ENCODE measurements at places on chromosomes 5 and 9. TPM values are rescaled to one million over a fixed set of nuclear protein-coding genes. Genes with fewer than 3 reads are reported as not detected.

DNA sequence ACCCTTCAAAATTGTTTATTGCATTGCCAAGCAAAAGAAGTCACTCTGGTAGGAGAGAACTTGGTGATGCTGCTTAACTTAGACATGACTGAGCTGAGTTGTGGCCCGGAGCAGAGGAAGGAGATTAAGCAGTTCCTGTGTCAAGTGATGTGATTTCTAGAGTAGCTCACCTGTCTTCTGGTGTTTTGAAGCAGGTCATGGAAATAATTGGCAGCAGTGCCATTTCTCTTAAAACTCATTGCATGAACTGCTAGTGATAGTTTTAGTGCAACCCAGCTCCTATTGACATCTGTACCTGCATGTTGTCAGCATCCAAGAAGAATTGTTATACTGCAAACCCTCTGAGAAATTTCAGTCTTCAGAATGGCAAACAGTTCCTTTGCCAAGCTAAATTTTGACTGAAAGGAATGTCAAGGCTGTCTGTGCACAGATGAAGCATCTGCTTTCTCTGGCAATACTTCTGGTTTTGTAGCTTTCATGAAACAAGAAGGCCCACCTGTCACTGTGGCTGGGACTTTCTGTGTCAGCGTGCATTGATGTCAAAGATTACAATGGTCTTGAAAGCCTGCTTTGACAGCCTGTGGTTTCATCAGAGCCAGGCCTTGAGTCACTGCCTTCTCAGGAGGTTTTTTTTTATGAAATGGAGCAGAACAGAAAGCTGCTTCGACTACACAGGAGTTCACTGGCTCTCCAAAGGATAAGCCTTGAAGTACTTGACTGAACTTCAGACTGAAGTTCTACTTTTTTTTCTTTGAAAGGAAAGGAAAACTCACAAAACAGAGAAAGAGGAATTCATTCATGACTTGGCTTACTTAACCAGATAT is 90.6 kb downstream of the RALGPS1 start:
- DNase-seq, result no peak
- H3K4me3 ChIP-seq, result no peak overlapping the region
- H3K27ac ChIP-seq, result no peak overlapping the region
- H3K27me3 ChIP-seq, result no peaks in the 10 kb centered on the region
- H3K4me1 ChIP-seq, result no peaks in the 10 kb centered on the region
- H3K36me3 ChIP-seq, result no peaks in the 10 kb centered on the region

DNA sequence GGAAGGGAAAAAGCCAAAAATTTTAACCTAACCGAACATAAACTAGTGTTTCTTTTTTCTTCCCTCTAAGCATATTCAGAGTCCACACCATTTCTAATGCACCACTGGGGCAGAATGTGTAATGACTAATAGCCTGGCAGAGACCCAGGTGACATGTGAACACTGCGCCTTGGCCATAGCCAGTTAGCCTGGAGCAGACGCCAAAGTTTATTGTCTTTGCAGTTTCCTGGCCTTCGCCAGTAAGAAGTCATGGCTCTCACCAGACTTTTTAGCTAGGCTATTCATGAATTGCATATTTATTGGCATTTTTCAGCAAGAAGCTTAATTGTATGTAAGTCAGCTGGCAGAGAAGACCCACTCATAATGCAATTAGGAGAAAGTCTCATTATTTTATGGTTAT is 182.8 kb upstream of the SLC27A6 start:
- H3K4me1 ChIP-seq, result no peaks in the 10 kb centered on the region
- H3K27me3 ChIP-seq, result no peaks in the 10 kb centered on the region
- H3K27ac ChIP-seq, result no peak overlapping the region
- DNase-seq, result no peak

DNA sequence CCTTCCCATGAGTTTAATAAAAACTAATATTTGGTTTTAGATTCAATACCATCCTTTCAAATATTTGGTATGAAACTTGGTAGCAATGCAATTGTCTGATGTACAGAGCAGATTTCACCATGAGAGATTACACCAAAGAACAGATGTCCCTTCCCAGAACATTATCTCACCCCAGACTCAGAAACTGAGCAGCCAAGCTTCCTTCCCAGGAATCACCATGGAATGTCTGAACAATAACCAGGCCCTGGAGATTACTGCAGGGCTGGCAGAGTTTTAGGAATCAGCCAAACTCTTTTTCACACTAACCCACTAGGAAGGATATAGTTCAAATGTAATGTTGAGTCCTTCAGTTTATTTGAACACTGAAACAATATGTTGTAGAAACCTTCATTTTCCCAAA is 23.9 kb downstream of the CLTA start:
- no peak for DNase-seq
- no peak overlapping the region for H3K27ac ChIP-seq
- no peaks in the 10 kb centered on the region for H3K4me1 ChIP-seq
- H3K4me3 ChIP-seq, result no peak overlapping the region
- no peaks in the 10 kb centered on the region for H3K27me3 ChIP-seq

DNA sequence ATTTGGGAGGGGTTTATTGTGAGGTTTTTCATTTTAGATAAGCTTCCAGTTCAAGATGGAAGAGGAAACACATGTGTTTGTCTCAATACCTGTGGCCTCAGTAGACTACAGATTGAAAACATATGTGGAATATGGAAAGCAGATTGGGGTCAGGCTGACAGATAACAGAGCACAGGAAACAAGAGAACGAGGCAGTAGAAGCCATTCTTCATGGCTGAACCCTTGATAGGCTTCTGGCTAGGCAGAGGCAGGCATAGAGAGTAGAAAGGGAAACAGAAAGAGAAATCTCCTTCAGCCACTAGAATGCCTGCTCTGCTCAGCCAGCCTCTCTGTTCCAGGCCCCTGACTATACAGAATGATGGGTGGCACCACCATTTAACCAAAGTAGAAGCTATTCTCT is 152.5 kb downstream of the MUSK start:
- no peak overlapping the region for H3K4me3 ChIP-seq
- H3K27me3 ChIP-seq, result no peaks in the 10 kb centered on the region
- no peak overlapping the region for H3K27ac ChIP-seq
- H3K4me1 ChIP-seq, result no peaks in the 10 kb centered on the region

DNA sequence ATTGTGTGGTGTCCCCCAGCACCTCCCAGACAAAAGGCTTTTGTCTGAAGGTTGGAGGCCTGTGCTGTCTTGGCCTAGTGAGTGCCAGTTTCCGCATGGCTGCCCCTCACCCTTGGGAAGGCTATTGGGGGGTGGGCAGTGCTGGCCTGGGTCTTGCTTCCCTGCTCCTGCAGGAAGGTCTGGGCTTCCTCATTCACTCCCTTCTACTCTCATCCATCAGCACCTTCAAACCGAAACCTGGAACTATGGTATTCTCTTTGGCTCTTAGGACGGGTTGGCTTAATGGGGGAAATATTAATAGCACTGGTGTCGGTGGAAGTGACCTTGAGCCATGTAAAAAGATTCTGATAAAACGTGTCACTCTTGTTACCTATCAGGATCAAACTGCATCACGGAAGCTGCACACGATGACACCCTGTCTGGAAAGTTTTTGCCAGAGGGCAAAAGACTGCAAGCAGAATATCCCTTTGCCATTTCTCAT is 34.0 kb upstream of the GLRX start:
- H3K27ac ChIP-seq, result peak overlapping the region; percentile 80
- no peaks in the 10 kb centered on the region for H3K27me3 ChIP-seq
- no peak overlapping the region for H3K4me3 ChIP-seq

DNA sequence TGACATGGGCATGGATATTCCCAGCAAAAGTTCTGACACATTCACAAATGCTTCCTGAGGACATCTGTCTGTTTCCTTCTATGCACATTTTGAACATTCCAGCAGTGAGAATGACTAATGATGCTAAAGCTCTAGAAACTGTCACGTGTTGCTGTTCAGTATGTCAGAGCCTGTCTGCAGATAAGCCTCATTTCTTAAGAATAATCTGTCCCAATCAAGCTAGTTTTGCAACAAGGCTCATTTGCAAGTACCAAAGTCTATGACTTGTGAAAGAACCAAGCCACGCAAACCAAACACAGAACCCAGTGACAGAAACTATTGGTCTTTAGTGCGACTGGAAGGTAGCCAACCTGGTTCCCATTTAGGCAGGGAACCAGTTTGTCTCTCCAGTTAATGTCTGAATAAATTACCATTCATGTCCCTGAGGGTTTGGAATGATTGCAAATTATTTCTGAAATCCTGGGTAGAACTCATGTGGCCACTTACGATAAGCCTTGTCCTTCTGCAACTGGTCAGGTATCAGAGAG is 178.5 kb downstream of the C9orf152 start:
- peak overlapping the region; percentile 26 for H3K27ac ChIP-seq
- H3K36me3 ChIP-seq, result no peaks in the 10 kb centered on the region
- DNase-seq, result no peak

Gene NR6A1
- total RNA-seq, result 3.5 TPM

GRCh38 chr5:44665101-44665701 is 143.5 kb upstream of the MRPS30 start:
- DNase-seq, result no peak
- H3K27ac ChIP-seq, result no peak overlapping the region
- no peaks in the 10 kb centered on the region for H3K27me3 ChIP-seq
- no peaks in the 10 kb centered on the region for H3K4me1 ChIP-seq
- no peaks in the 10 kb centered on the region for H3K36me3 ChIP-seq

- H3K36me3 ChIP-seq, result peaks cover 56% of the 10 kb centered on the region
- no peak overlapping the region for H3K4me3 ChIP-seq
- H3K27me3 ChIP-seq, result no peaks in the 10 kb centered on the region
- peak overlapping the region; percentile 2 for H3K27ac ChIP-seq
These were observed 23.3 kb downstream of the SAR1B start for GRCh38 chr5:134609232-134609851.

GRCh38 chr5:71899865-71900342 is 180.8 kb downstream of the CARTPT start:
- DNase-seq, result no peak
- no peaks in the 10 kb centered on the region for H3K27me3 ChIP-seq
- H3K4me3 ChIP-seq, result no peak overlapping the region
- H3K27ac ChIP-seq, result no peak overlapping the region
- H3K36me3 ChIP-seq, result no peaks in the 10 kb centered on the region

DNA sequence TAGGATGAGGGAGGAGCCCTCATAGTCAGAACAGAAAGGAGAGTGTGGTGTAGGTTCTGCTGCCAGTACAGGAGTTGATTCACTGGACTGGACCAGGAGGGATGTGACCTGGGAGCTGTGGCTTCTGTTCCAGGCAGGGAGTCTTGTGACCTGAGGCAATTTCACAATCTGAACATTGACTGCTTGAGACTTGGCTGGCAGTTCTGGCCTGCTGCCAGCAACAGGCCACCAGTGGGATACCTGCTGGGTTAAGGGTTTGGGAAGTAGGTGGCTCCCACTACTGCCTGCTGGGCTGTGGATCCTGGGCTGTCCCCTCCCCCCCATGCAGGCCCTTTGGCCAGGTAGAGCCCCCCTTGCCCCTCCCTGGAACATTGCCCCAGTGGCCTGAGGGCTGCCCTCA is 268.6 kb upstream of the ARRDC3 start:
- no peak overlapping the region for H3K27ac ChIP-seq
- H3K4me1 ChIP-seq, result no peaks in the 10 kb centered on the region
- no peaks in the 10 kb centered on the region for H3K27me3 ChIP-seq
- no peak overlapping the region for H3K4me3 ChIP-seq
- H3K36me3 ChIP-seq, result no peaks in the 10 kb centered on the region
- peak; percentile 48 for DNase-seq

GRCh38 chr9:91429501-91429900 is 5.9 kb upstream of the NFIL3 start:
- H3K4me1 ChIP-seq, result peaks cover 4% of the 10 kb centered on the region
- no peaks in the 10 kb centered on the region for H3K27me3 ChIP-seq
- no peak for DNase-seq
- H3K27ac ChIP-seq, result no peak overlapping the region

- H3K4me3 ChIP-seq, result no peak overlapping the region
- no peaks in the 10 kb centered on the region for H3K36me3 ChIP-seq
- H3K4me1 ChIP-seq, result no peaks in the 10 kb centered on the region
- H3K27ac ChIP-seq, result no peak overlapping the region
These were observed 145.7 kb upstream of the GNA14 start for GRCh38 chr9:77793849-77794248.

DNA sequence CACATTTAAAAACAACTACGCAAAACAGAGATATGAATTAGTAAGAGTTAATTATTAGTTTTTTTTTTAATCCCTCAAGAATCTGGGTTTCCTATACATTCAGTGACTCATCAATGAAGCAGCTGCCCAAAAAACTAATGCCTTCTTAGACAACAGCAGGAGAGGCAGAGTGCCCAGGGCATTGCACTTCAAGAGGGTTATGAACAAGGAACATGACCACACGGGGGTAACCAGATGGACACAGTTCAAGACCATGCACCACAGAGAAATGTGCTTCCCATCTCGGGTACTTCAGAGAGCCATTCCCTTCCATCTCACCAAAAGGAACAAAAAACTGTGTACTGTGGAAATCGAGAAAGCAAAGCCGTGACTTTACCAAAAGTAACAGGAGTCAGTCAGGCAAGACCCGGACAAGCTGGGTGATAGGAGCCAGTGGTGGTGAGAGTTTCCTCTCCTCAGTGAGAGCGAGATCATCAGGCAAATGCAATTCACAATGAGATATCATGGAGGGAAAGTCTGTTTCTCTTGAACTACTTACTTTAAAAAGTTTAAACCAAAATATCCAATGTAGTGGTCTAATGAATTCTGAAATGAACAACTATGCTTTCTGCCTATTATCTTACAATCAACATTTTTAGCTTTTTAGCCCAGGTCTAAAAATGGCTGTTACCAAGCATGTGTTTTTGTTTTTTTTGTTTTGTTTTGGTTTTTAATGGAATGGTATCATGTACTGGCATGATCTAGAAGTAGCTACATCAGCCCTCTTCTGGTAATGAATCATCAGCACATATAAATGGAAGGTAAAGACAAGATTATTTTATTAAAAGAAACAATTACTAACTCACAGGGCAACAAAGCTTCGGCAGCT is 192.1 kb downstream of the TSSK1B start:
- H3K27ac ChIP-seq, result no peak overlapping the region
- no peak for DNase-seq
- H3K4me1 ChIP-seq, result no peaks in the 10 kb centered on the region
- H3K27me3 ChIP-seq, result no peaks in the 10 kb centered on the region

DNA sequence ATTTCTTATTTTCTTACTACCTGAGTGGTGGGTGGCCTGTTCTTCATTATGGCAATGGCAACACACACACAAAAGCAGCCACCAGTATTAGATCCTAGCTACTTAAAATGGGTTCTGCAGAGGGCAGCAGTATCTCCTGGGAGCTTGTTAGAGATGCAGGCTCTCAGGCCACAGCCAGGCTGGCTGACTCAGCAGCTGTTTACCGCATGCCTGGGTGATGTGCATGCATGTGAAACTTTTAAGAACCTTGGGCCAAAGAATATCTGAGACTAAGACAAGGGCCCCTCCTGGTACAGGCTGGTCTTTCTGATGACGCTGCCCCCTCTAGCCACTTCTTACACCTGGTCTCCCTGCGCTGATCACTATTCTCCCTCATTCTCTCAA is 399.0 kb downstream of the MED10 start:
- no peak overlapping the region for H3K4me3 ChIP-seq
- H3K4me1 ChIP-seq, result no peaks in the 10 kb centered on the region
- H3K36me3 ChIP-seq, result no peaks in the 10 kb centered on the region
- H3K27me3 ChIP-seq, result no peaks in the 10 kb centered on the region
- peak; percentile 39 for DNase-seq

GRCh38 chr9:137113385-137114159 is 961 bp downstream of the DPP7 start:
- no peak overlapping the region for H3K4me3 ChIP-seq
- H3K27me3 ChIP-seq, result peaks cover 6% of the 10 kb centered on the region
- no peaks in the 10 kb centered on the region for H3K4me1 ChIP-seq
- no peaks in the 10 kb centered on the region for H3K36me3 ChIP-seq

Gene AGXT2
- total RNA-seq, result 8.0 TPM
